CD4-positive, alpha-beta T cell treated with Interleukin-4 for 1 hour (primary cell): ENCODE measurements at places on chromosomes 1 and 21.

DNA sequence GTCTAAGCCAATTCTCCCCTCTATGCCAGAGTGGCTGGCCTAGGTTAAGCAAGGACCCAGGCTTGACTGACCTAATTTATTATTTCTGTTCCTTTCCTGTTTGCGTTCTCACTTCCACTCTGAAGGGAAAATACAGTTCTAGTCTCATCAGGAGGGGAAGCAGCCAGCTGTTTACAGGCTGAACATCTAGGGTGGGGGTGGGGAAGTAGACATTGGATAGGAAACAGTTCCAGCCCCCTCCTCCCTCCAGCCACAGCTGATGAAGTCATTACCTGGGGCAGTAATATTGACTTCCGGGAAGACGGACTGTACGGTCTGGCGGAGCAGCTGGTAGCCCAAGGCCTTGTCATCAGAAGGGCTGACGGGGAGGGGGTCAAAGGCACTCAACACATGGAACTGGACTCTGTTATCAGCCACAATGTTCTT is 17.6 kb downstream of the PM20D1 start:
- DNase-seq = no peak

GRCh38 chr1:6427441-6428390 is 3.1 kb downstream of the ESPN start:
- DNase-seq = no peak

- DNase-seq = no peak
Observed at GRCh38 chr1:240794046-240794843, 182.3 kb upstream of the GREM2 start.

- no peak for DNase-seq
Observed at GRCh38 chr1:244665771-244666217, 12.9 kb downstream of the DESI2 start.

- no peak for DNase-seq
Observed at GRCh38 chr1:44025816-44026215, 5.4 kb downstream of the SLC6A9 start.

DNA sequence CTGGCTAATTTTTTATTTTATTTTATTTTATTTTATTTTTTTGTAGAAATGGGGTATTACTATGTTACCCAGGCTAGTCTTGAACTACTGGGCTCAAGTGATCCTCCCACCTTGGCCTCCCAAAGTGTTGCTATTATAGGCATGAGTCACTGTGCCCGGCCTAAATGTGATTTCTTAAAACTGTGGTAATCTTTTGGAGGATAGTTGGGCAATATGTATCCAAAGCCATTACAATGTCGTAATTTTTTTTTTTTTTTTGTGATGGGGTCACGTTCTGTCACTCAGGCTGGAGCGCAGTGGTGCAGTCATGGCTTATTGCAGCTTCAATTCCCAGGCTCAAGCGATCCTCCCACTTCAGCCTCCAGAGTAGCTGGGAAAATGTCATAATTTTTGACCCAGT is 14.2 kb downstream of the ETV3L start:
- DNase-seq = no peak

DNA sequence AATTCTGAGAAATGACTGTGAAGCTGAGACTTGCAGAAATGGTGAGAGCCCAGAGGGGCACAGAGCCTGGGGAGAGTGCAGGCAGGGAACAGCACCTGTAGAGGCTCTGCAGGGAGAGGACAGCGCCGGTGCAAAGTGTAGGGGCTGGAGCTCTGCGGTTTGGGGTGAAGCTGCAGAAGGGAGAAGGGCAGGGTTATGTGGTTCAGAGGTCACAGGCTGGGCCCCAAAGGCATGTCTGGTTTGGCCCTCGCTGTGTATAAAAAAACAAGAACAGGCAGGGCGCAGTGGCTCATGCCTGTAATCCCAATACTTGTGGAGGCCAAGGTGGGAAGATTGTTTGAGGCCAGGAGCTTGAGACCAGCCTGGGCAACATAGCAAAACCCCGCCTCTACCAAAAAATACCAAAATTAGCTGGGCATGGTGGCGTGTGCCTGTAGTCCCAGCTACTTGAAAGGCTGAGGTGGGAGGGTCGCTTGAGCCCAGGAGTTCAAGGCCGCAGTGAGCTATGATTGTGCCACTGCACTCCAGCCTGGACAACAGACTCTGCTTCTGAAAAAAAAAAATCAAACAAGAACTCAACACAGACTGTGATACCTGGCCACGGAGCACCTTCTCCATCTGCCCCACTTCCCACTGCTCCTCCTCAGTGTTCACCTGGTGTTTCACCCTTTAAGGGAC is 29.1 kb downstream of the SERINC2 start:
- no peak for DNase-seq

DNA sequence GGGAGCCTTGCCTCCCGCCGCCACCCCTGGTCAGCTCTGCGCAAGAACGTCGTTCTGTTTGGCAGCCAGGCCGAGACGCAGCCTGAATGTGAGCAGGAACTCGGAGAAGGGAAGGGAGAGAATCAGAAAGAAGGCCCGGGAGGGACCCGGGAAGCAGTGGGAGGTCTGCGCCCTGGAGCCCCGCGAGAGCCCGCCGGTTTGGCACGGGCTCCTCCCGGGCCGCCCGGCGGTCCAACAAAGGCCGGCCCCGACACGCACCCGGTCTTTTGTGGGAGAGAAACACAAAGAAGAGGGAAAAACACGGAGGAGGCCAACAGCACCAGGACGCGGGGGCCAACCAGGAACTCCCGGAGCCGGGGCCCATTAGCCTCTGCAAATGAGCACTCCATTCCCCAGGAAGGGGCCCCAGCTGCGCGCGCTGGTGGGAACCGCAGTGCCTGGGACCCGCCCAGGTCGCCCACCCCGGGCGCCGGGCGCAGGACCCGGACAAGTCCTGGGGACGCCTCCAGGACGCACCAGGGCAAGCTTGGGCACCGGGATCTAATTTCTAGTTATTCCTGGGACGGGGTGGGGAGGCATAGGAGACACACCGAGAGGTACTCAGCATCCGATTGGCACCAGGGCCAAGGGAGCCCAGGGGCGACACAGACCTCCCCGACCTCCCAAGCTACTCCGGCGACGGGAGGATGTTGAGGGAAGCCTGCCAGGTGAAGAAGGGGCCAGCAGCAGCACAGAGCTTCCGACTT is 2.7 kb upstream of the OLIG2 start:
- DNase-seq = no peak

- DNase-seq = no peak
Observed at GRCh38 chr1:99851850-99852454, 1.8 kb downstream of the AGL start.

GRCh38 chr1:25676488-25676887 is 59.9 kb downstream of the MAN1C1 start:
- no peak for DNase-seq

DNA sequence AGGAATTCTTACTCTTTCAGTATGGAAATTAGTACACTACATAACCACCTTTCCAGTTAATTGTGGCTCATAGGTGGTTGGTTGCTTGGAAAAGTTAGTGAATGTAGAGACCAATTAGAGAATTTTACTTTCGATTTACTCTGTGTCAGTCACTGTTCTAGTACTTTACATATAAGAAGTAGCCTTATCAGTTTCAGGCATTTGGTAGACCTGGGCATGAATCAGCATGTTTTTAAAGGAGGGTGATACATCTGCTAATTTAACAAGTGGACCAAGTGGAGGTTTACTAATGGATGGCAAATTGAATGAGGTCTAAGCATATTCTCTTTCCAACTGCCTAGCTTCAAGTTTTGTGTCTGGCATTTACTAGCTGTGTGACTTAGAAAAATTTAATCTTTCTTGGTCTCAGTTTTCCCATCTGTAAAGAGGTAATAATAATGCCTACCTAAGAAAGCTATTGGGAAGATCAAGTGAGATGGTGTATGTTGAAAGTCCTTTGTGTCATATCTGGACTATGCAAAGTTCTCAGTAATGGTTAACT is 1158.6 kb downstream of the PLA2G4A start:
- no peak for DNase-seq

DNA sequence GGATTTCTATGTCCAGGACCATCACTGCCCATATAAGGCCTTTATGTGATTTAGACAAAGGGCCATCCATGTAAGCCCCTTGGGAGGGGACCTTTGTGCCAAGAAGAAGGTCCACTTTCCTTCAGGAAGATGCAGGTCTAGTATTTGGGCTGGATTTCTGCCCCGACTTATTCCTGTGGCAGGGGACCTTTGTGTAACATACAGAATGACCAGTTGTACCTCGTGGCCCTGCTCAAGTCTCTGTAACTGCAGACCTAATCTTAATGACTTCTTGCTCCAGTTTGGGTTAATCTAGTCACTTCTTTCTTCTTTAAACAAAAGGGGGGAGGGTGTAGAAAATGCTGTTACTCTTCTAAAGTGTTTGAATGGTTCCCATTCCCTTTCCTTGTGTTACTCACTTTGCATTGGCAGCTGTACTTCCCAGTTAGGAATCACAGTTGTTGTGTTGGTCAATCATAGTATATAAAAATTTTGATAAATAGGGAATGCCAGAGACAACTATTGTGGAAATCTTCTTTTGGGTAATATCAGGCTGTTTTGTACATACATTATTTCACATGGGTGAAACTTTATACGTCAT is 54.2 kb downstream of the MIGA1 start:
- no peak for DNase-seq

DNA sequence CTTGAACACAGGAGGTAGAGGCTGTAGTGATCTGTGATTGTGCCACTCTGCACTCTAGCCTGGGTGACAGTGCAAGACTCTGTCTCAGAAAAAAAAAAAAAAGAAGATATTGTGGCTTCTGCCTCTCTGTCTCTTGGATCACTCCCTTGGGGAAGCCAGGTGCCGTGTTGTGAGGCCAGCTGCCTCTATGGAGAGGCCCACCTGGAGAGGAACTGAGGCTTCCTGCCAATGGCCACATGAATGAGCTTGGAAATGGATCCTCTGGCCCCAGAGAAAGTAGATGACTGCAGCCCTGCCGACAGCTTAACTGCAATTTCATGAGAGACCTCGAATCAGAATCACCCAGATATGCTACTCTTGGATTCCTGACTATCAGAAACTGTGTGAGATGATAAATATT is 19.7 kb upstream of the AK2 start:
- DNase-seq = no peak

- DNase-seq = no peak
Observed at GRCh38 chr1:201551877-201552731, 13.2 kb downstream of the NAV1 start.

DNA sequence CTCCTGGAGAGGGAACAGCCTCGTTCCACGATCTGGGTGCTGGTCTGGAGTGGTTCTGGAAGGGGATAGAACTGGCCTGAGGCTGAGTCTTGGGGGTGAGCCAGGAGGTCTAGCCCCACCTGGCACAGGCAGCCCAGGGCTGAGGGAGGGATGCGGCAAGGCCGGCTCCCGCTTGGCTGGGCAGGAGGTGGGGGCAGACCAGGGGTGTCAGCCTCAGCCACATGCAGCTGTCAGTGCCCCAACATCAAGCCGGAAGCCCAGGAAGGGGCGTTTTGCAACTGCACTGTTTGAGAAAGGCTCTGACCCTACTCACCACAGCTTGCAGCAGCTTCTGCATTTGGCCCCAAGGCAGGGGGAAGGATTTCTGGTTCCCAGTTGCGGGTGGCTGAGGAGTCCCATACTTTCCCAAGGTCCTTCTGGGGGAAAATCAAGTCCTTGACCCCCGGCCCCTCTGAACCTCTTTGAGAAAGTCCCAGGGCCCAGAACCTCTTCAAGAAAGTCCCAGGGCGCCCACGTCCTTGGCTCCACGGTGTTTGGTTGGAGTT is 2.0 kb downstream of the EFHD2 start:
- peak; percentile 67 for DNase-seq

- peak; percentile 33 for DNase-seq
Observed at GRCh38 chr1:22428672-22429071, 23.0 kb upstream of the ZBTB40 start.

GRCh38 chr1:208531003-208531750 is 287.0 kb upstream of the PLXNA2 start:
- DNase-seq = no peak

GRCh38 chr1:156099282-156099681 is 15.2 kb upstream of the LMNA start:
- DNase-seq = no peak

DNA sequence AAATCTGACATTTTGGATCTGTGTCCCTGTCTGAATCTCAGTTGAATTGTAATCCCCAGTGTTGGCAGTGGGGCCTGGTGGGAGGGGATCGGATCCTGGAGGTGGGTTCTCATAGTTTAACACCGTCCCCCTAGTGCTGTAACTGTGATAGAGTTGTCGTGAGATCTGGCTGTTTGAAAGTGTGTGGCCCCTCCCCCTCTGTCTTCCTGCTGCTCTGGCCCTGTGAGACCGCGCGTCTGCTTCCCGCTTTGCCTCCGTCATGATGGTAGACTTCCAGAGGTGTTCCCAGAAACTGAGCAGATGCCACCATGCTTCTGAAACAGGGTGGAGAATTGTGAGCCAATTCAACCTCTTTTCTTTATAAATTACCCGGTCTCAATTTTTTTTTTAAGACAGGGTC is 25.0 kb downstream of the AGPAT3 start:
- DNase-seq = no peak

GRCh38 chr1:204706838-204707509 is 21.4 kb upstream of the LRRN2 start:
- DNase-seq = no peak

DNA sequence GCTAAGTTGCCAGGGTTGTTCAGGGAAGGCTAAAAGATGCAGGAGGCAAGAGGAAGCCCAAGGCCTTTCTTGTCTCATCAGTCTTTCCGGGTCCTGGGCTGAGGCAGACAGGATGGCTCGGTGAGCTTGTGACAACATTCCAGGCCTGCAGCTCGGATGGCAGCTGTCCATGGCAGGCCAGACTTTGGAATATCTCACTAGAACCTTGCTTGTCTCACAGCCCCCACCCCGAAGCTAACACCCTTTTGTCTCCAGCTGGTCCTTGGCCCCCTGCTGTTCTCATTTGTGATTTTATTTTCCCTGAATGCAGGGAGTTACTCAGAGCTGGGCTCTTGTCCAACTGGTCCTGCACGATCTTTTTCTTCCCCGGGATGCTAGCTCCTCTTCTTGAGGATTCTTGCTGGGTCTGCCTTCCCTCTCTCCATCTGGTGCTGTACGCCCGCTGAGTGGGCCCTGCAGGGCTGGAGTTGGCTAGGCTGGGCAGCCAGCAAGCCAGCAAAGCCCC is 477.2 kb upstream of the CAMK1G start:
- no peak for DNase-seq

DNA sequence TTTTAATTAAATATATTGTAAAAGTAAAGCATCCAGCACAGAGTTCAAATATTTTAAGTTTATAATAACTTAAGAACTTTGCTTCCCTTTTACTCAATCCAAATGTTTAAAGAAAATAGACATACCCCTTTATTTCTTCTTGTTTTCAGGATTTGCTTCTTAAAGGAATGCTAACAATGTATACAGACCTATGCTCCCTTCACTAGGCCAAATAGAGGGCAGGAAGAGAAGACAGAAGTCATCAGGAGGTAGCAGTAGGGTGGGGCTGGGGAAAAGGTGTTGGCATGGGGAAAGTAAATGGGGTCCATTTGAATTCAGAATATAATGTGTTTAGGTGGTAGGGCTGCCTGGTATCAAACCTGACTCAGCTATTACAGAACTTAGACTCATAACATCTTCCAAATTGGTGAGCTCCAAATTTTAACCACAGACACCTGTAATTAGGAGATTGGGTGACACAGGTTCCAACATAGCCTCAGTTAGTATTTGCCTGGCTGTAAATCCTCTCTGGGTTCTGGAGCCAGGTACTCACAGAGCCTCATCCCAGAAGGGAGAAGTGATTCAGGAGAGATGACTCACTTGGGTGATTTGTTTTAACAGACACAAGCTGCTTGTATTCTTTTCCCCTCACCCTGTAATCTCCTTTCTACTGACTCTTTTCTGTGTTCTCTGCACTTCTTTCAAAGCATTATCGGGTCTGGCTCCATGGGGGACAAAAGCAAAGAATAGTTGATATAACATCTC is 60.1 kb upstream of the DUSP10 start:
- no peak for DNase-seq
